CD8-positive, alpha-beta memory T cell (primary cell): ENCODE measurements at places on chromosomes 4 and X.

DNA sequence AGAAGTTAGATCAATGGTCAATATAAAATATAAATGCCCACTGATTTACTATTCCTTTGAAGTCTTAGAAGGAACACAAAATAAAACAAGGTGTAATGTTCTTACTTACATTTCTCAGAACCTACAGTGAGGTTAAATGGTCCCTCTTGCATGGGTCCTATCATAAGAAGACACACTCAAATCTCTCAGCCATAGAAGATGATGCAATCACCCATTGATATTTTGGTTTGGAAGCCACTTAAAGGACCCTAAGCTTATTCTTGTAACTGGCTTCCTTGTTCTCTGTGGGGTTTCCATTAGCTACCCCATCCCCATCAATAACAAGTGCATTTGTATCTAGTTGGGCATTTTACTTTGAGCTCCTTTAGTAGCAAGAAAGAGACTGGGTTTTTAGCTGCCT is 15.1 kb downstream of the REELD1 start:
- no peaks in the 10 kb centered on the region for H3K4me1 ChIP-seq
- H3K4me3 ChIP-seq, result no peak overlapping the region

DNA sequence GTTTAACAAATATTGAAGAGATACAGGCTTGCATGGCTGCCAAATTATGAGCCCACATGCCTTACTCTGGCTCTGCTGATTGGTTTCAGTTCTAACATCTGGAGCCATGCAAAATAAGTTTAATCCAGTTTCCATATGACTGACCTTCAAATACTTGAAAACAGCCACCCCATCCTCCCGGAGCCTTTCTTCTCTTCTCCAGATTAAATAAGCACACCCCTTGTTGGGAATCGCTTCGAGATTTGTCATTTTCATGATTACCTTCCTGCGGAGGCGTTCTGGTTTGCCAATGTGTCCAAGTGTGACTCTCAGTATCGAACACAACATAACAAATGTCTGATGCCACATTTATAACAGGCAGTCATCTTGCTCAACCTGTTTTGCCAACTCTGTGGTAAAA is 101.6 kb upstream of the JADE1 start:
- H3K4me1 ChIP-seq, result peaks cover 12% of the 10 kb centered on the region
- H3K36me3 ChIP-seq, result no peaks in the 10 kb centered on the region
- H3K4me3 ChIP-seq, result no peak overlapping the region
- DNase-seq, result no peak
- no peak overlapping the region for H3K27ac ChIP-seq
- H3K27me3 ChIP-seq, result no peaks in the 10 kb centered on the region

GRCh38 chr4:109185548-109185947 is 116.9 kb downstream of the COL25A1 start:
- H3K27me3 ChIP-seq, result no peaks in the 10 kb centered on the region
- H3K27ac ChIP-seq, result no peak overlapping the region
- DNase-seq, result no peak
- H3K36me3 ChIP-seq, result no peaks in the 10 kb centered on the region

- H3K36me3 ChIP-seq, result no peaks in the 10 kb centered on the region
- H3K27ac ChIP-seq, result no peak overlapping the region
- no peaks in the 10 kb centered on the region for H3K4me1 ChIP-seq
- no peaks in the 10 kb centered on the region for H3K27me3 ChIP-seq
- no peak for DNase-seq
Measured at GRCh38 chrX:46327566-46328115, 217.6 kb downstream of the ZNF674 start.
